DMS153 (cell line): ENCODE measurements at places on chromosomes 12 and 14.

GRCh38 chr14:23182372-23183157, 895 bp downstream of the SLC7A8 start:
- DNase-seq, result no peak

DNA sequence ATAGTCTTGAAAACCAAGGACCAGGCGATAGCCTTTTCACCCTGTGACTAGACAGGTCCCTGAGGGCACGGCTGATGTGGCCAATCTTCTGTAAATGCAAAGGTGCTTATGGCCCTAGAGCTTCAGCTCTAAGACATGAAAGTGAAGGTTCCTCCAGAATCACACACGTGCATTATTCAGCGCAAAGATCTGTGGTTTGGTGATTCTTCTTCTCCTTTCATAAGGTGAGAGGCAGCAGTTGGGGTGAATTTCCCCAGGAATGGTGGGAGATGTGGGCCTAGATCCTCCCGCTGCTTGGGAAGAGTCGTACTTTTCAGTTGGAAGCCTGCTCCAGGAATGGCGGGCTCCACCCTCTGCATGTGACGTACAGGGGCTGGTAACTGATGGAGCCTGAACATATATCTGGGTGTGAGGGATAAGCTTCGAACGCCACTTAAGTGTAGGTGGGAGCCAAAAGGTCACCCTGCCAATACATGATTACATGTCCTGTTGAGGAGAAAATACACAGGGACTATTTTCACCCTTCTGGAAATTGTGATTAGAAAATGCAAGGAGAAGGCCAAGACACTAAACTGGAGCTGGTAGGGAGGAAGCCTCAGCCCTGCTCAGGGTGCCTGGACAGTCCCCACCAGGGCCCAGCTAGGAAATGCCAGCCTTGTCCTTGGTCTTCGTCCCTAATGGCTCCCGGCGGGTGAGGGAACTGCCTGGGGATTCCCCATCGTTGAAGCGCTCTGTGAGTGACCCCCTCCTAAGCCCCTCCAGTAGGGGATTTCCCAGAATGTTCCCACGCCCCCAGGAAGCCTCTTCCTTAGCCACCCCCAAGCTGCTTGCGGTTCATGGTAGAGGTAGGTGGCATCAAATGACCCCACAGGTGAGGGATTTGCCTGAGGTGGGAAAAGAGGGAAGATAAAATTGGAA, 17.6 kb downstream of the BATF start:
- no peak for DNase-seq

GRCh38 chr14:36747411-36748184, 85.9 kb downstream of the PAX9 start:
- DNase-seq, result no peak

GRCh38 chr12:19110221-19110940, 19.2 kb upstream of the PLEKHA5 start:
- DNase-seq, result no peak

GRCh38 chr12:49564686-49565405, 3.1 kb downstream of the MCRS1 start:
- DNase-seq, result no peak
